Heart left ventricle (tissue), 16 donors: ENCODE measurements at places on chromosomes 3 and 15. TPM values are rescaled to one million over a fixed set of nuclear protein-coding genes. Genes with fewer than 3 reads are reported as not detected.

TMEM108 gene
- 0.49 TPM for polyA plus RNA-seq

DNA sequence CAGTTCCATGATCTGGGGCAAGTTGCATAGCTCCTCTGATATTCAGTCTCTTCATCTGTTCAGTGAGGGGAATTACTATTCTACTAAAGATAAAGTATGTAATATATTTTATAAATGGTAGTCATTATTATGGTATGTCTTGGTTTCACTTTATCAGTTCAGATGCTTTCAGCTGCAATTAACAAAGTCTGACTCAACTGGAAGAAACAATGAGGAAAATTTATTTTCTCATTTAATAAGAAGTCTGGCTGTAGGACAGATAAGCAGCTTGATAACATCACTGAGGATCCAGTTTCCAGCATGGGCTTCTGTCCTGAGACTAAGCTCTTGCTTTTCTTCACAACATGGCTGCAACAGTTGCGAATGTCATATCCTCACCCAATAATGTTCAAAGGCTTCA is 354.3 kb upstream of the TRIM42 start:
- H3K4me1 ChIP-seq, result no peaks in the 10 kb centered on the region
- no peak for DNase-seq
- H3K27ac ChIP-seq, result no peak overlapping the region
- H3K27me3 ChIP-seq, result no peaks in the 10 kb centered on the region
- no peaks in the 10 kb centered on the region for H3K36me3 ChIP-seq
- no peak overlapping the region for H3K4me3 ChIP-seq

DNA sequence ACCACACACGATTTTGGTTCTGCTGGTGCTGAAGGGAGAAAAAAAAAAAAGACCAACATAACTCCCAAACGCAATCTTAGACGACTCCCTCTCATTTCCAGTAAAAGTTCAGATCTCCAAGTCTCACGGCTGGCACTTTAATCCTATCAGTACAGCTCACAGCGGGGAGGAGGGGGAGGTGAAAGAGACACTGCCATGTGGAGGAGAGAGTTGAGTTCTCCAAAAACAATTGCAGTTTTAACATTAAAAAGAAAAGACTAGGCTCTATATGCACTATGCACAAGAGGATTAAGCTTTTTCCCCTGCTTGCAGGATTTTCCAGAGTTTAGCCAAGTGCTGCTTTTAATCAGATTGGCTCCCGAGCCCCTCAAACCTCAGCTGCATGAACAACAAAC is 16.8 kb downstream of the BMF start:
- peaks cover 27% of the 10 kb centered on the region for H3K36me3 ChIP-seq
- H3K4me1 ChIP-seq, result peaks cover 6% of the 10 kb centered on the region
- no peaks in the 10 kb centered on the region for H3K27me3 ChIP-seq
- no peak overlapping the region for H3K27ac ChIP-seq
- no peak for DNase-seq

- no peaks in the 10 kb centered on the region for H3K4me1 ChIP-seq
- H3K36me3 ChIP-seq, result no peaks in the 10 kb centered on the region
- H3K27me3 ChIP-seq, result no peaks in the 10 kb centered on the region
- no peak overlapping the region for H3K4me3 ChIP-seq
- H3K27ac ChIP-seq, result no peak overlapping the region
These were observed 106.0 kb upstream of the IQSEC1 start for GRCh38 chr3:13179181-13179580.

NR2E3 gene
- polyA plus RNA-seq, result 0.07 TPM

DNA sequence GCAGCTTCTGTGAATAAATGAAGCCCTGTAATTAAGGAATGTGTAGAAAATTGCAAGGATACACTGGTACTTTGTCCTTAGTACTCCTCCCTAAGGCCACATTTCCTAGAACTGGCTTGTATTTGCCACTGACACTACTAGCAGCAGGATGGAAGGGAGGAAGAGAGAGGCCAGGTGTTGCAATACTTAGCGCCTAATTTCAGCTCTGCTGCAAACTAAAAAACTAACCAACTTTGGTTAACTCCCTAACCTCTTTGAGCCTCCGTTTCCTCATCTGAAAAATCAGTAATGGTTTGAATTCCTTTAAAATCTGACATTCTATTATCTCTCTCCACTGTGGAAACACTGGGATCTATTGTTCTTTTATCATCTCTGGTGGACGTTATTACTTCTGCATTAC is 257.0 kb downstream of the SV2B start:
- H3K27ac ChIP-seq, result no peak overlapping the region
- peaks cover 7% of the 10 kb centered on the region for H3K27me3 ChIP-seq
- no peak overlapping the region for H3K4me3 ChIP-seq
- H3K36me3 ChIP-seq, result no peaks in the 10 kb centered on the region
- H3K4me1 ChIP-seq, result no peaks in the 10 kb centered on the region

GRCh38 chr3:12569836-12570235 is 12.9 kb downstream of the MKRN2 start:
- H3K36me3 ChIP-seq, result peaks cover 25% of the 10 kb centered on the region
- no peak for DNase-seq
- peaks cover 7% of the 10 kb centered on the region for H3K4me1 ChIP-seq
- H3K27ac ChIP-seq, result no peak overlapping the region
- no peaks in the 10 kb centered on the region for H3K27me3 ChIP-seq
- no peak overlapping the region for H3K4me3 ChIP-seq

TGM4 gene
- polyA plus RNA-seq, result not detected

DNA sequence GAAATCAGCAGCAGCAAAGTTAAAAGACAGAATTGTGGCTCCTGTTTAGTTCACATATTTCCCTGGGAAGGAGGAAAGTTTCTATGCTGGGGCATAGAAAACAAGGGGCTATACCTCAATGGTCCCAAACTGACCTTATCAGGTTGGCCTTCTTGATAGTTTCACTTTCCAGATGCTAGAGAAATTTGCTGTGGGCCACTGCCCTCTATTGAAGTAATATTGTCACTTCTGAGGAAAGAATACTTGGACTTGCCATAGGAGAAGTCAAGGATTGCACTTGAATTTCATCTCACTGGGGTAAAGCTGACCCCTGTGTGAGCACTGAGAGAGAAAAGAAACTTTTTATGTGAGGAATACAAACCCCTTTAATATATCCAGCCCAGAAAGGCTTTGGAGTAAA is 49.3 kb upstream of the XCR1 start:
- no peaks in the 10 kb centered on the region for H3K4me1 ChIP-seq
- H3K4me3 ChIP-seq, result no peak overlapping the region
- DNase-seq, result no peak
- no peaks in the 10 kb centered on the region for H3K27me3 ChIP-seq

GOLGA6L7 gene
- not detected for polyA plus RNA-seq

DNA sequence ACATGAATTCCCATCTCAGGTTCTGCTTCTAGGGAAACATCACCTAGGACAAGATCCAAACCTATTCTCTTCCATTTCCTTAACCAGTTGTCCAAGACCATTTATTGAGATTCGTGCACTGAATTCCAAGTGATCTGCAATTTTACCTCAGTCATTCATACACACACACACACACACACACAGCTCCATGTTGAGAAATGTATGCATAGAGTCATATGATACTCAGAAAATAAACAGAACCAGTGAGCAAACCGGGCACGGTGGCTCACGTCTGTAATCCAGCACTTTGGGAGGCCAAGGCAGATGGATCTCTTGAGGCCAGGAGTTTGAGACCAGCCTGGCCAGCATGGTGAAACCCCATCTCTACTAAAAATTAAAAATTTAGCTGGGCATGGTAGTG is 6.1 kb upstream of the KPNA1 start:
- DNase-seq, result no peak
- no peaks in the 10 kb centered on the region for H3K4me1 ChIP-seq
- no peak overlapping the region for H3K27ac ChIP-seq
- H3K27me3 ChIP-seq, result no peaks in the 10 kb centered on the region
- H3K36me3 ChIP-seq, result no peaks in the 10 kb centered on the region

- no peaks in the 10 kb centered on the region for H3K27me3 ChIP-seq
- H3K27ac ChIP-seq, result no peak overlapping the region
- no peak for DNase-seq
- H3K36me3 ChIP-seq, result no peaks in the 10 kb centered on the region
- H3K4me1 ChIP-seq, result no peaks in the 10 kb centered on the region
These were observed 699.5 kb upstream of the NAALADL2 start for GRCh38 chr3:174159604-174160003.

DNA sequence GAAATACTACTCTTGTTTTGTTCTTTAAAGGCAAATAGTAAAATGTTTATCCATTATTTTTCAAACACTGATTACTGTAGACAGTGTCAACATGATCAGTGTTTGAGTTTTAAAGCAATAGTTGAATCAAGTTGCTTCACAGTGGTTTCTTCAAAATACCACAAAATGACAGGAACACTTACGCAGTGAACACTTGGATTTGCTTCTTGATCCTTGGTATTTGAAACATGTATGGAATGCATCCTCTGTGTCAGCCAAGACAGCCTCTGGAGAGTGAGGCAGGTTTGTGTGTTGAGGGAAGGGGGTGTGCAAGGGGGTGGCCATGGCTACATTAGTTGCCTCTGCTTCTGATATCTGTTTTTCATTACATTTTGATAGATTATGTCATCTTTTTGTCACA is 413.0 kb downstream of the RBMS3 start:
- DNase-seq, result no peak
- H3K4me3 ChIP-seq, result no peak overlapping the region
- peak overlapping the region; percentile 72 for H3K27ac ChIP-seq
- peaks cover 30% of the 10 kb centered on the region for H3K4me1 ChIP-seq
- H3K27me3 ChIP-seq, result no peaks in the 10 kb centered on the region
- no peaks in the 10 kb centered on the region for H3K36me3 ChIP-seq

SEMA4B gene
- 13.8 TPM for polyA plus RNA-seq

DNA sequence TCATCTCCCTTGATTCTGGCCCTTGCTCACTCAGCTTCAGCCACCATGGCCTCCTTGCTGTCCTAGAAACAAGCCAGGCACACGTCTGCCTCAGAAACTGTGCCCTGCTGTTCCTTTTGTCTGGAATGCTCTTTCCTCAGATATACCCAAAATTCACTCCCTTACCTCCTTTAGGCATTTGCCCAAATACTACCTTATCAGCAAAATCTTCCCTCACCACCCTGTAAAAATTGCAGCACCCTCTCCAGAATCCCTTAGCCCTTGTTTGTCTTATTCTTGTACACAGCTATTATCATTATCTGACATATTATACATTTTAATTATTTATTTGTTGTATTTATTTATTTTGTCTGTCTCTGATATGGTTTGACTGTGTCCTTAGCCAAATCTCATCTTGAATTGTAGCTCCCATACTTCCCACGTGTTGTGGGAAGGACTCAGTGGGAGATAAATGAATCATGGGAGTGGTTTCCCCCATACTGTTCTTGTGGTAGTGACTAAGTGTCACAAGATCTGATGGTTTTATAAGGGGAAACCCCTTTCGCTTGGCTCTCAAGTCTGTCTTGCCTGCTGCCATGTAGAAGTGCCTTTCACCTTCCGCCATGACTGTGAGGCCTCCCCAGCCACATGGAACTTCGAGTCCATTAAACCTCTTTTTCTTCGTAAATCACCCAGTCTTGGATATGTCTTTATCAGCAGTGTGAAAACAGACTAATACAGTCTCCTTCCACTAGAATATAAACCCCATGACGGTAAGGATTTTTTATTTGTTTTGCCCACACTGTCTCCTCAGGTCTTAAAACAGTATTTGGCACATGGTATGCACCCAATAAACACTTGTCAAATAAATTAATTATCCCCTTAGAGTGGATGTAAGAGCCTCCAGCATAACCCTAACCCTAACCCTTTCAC is 60.0 kb upstream of the STT3B start:
- H3K27ac ChIP-seq, result no peak overlapping the region
- H3K27me3 ChIP-seq, result no peaks in the 10 kb centered on the region
- DNase-seq, result no peak
- no peak overlapping the region for H3K4me3 ChIP-seq

DNA sequence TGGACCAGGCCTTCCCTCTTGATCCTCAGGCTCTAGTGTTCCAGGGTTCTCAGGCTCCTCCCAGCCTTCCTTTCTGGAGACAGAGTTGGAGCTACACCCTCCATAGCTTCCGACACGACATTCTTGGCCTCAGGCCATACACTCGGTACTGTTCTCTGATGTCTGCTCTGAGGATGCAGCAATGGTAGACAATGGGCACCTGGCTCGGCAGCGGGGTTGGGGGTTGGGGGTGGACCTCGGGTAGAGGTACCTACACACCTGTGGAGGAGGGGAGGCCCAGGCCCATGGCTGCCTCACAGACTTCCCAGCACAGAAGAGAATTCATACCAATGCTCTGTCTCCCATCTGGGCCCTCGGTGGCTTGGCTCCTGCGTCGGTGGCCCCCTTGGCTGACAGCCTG is 21.4 kb downstream of the CCDC13 start:
- no peaks in the 10 kb centered on the region for H3K27me3 ChIP-seq
- no peak overlapping the region for H3K27ac ChIP-seq
- no peaks in the 10 kb centered on the region for H3K36me3 ChIP-seq
- DNase-seq, result no peak
- no peak overlapping the region for H3K4me3 ChIP-seq

- peaks cover 18% of the 10 kb centered on the region for H3K36me3 ChIP-seq
- DNase-seq, result no peak
- no peaks in the 10 kb centered on the region for H3K27me3 ChIP-seq
- H3K4me1 ChIP-seq, result peaks cover 5% of the 10 kb centered on the region
These were observed 1.7 kb upstream of the VPS18 start for GRCh38 chr15:40892447-40893012.
